CD4-positive, alpha-beta T cell (primary cell): ENCODE measurements at places on chromosomes 16 and 17.

DNA sequence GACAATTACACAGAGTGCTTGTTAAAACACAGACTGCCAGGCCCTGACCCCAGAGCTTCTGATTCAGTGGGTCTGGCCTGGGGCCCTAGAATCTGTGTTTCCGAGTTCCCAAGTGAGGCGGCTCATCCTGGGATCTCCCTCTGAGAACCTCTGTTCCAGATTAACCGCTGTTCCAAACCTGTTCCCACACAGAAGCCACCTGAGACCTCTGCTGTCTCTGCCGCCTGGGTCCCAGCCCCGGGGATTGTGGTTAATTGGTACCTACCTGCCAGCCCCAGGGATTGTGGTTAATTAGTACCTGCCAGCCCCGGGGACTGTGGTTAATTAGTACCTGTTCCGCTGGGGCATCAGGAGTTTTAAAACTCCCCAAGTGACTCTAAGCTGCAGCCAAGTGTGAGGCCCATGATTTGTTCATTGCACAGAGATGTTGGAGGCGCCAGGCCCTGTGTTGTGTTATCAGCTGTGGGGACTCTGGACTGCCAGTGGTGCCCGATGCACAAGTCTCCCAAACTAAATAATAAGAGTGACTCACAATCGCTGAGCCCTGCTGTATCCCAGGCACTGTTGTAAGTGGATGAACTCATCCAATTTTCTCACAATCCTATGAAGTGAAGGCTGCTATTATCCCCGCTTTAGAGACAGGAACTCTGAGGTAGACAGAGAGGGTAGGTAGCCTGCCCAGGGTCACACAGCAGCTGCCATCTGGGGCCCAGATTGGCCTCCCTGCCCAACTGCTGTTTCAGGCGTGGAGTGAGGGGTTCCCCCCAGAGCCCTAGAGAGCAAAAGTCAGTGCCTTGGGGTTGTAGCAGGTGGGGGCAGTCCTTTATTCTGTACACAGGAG, 219.7 kb downstream of the IRF8 start:
- DNase-seq: no peak

DNA sequence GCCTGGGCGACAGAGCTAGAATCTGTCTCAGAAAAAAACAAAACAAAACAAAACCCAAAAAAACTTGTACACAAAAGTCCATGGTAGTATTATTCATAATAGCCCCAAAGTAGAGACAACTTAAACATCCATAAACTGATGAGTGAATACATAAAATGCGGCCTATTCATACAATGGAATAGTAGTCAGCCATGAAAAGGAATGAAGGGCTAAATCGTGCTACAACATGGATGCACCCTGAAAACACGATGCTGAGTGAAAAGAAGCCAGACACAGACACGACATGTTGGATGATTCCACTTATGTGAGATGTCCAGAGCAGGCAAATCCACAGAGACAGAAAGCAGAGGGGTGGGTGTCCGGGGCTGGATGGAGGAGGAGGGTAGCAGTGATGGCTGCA, 12.3 kb downstream of the KCNG4 start:
- no peak for DNase-seq

- no peak for DNase-seq
These were observed 3.5 kb downstream of the SOCS1 start for GRCh38 chr16:11252482-11252931.

GRCh38 chr17:31900877-31901276, 631 bp downstream of the UTP6 start:
- DNase-seq: no peak

DNA sequence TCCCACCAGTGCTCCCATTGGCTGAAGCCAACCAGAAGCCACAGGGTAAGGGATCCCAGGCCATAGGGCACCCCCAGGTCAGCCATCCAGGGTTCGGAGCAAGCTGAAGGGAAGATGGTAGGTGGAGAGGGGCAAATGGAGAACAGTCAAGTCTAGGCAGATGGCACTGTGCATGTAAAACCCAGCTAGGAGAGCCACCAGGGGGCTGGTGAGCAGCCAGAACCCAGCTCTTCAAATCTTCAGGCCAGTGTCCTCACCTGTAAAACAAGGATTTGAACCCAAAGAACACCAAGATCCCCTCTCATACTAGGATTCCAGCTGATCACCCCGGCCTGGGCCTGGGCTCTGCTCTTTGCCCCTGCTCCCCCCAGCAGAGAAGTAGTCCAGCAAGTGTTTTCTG, 43.5 kb downstream of the GINS3 start:
- DNase-seq: no peak

GRCh38 chr17:50421308-50422051, 4.5 kb upstream of the ACSF2 start:
- no peak for DNase-seq

GRCh38 chr16:19116711-19117449, 3.1 kb downstream of the ITPRIPL2 start:
- DNase-seq: no peak

DNA sequence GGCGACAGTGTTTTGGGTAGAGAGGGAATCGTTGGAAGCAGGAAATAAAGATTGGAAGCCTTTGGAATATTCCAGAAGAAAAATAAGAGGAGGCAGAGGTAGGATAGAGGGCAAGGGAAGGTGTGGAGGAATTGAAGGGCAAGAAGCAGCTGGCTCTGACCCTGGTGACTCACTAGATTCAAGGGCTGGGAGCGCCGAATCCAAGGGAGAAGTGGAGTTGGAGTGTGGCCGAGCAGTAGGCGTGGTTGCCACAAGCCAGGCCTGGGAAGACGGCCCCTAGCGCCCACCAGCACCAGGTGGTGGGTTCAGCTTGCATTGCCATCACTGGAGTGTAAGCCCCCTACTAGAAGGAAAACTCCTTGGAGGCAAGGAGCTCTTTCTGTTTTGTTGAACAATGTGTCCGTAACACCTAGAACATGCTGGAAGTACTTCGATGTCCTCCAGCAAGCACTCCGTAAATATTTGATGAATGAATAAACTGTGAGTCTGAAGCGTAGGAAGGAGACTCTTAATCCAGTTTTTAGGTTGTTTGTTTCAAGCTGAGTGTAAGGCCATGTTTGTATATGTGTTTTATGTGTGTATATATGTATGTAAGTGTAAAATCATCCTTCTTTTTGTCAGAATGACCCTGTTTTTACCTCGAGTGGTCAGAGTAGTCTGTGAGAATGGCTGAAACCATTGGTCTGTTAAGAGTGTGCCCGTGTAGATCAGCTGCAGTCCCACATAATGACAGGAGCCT, 139.5 kb downstream of the CMIP start:
- no peak for DNase-seq

DNA sequence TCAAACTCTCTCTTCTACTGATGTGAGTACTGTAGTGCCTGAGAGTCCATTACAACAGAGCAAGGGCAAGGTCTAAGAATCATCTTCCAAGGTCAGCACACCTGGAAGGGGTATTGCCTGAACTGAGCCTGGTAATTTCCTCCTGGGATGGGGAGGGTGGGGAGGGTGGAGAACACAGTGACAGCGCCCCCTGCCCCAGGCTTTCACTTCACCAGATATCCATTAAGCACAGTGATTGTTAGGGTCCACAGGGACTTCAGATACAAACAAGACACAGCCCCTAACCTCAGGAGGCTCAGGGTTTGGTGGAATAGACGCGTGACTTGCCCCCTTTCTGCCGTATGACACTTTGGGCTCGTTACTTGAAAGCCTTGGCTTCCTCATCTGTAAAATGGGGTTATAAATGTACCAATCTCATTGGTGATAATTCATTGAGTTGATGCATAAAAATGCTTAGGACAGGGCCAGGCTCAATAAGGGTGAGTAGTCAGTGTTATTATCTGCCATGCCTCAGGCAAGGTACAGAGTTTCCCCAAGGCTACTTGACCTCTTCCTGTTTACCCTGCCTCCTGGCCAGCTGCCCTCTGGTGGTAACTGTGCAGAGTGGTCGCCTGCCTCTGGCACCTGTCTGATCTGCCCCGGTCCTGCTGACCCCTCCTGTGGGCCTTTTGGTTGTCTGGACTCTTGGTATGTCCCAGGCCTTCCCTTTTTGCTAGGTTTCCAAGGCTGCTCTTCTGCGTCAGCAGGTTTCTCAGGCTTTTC, 13.1 kb upstream of the BRD7 start:
- DNase-seq: no peak

DNA sequence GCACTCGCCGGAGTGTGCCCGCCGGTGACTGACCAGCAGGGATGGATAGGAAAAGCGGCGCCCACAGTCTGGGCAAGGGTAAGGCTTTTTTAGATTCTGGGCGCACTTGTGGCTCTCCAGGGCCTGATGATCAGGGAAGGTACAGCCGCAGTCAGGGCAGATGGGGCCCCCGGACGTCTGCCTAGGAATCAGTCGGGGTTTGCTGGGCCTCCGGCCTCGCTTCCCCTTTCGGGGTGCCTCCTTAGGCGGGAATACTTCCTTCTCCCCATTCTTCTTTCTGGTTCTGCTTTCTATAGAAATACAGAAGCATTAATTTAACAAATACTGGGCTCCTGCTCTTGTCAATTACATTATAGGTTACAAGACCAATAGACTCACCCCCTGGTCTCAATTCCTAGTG, 5.0 kb downstream of the ZNF689 start:
- DNase-seq: no peak

GRCh38 chr17:69954241-69954925, 120.6 kb upstream of the KCNJ16 start:
- DNase-seq: no peak

GRCh38 chr17:51540151-51540550, 279.8 kb downstream of the UTP18 start:
- no peak for DNase-seq

DNA sequence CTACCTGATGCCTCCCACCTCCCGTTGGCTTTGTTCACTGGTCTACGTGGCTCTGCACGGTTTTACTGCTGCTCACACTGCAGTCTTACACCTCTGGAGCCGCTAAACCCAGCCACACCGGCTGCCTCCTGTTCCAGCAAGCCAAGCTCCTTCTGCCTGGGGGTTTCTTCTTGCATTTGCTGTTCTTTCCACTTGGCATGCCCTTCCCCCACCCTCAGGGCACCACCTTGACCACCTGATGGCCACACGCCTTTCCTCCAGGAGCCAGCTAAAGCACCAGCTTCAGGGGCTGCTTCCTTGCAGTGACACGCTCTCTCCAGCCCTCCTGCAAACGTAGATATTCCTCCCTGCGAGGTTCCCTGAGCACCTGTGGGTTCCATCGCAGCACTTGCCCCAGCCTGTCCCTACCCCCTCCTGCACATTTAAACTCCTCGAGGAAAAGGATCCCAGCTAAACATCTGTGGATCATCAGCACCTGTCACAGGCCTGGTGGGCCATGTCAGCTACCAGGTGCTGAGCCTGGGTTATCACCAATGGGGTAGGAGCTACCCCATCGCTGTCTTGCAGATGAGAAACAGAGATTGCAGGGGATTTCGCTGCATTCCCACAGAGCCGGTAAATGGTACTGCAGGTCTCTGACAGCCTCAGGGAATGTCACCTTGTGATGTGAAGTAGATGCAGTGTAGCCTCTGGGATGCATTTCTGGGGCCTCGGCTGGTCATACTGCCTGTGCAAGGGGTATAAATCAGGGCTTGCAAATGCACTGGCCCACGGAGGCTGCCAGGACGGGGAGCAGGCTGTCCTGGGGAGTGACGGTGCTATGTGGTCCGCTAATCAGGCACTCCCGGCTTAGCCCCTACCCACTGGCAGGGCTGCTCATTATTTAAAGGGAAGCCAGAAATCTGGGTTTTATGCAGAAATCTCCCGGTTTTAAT, 285.2 kb downstream of the CPPED1 start:
- no peak for DNase-seq
